ENCODE measurements at places on chromosomes 5 and 9.

DNA sequence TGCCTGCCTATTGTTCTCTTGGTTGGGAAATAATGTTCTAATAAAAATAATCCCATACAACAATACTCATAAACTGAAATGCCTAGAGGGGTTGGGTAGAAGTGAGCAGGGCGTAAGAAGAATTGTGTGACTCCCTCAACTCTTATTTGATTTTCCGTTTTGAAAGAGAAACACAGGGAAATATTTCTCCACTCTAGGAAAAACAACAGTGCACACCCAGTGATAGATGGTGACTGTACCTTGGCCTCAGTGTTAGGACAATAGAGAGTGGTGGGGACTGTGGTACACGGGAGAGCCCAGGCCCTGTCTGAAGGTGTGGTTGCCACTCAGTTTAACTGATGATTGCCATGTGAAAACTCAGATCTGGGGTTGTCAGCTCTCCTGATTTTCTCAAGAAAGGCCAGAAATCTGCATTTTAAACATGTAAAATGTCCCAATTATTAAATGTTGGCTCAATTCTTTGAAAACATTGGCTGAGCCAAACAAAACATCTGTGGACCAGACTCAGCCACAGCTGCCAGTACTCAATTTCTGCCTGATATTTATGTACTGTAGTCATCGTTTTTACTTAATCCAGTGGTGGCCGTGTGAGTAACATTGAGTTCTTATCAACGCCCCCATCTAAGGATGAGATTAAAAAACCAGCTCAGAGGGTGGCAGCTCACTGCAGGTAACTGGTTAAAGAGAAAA is 103.8 kb upstream of the ZNF618 start:
- no peak for DNase-seq

DNA sequence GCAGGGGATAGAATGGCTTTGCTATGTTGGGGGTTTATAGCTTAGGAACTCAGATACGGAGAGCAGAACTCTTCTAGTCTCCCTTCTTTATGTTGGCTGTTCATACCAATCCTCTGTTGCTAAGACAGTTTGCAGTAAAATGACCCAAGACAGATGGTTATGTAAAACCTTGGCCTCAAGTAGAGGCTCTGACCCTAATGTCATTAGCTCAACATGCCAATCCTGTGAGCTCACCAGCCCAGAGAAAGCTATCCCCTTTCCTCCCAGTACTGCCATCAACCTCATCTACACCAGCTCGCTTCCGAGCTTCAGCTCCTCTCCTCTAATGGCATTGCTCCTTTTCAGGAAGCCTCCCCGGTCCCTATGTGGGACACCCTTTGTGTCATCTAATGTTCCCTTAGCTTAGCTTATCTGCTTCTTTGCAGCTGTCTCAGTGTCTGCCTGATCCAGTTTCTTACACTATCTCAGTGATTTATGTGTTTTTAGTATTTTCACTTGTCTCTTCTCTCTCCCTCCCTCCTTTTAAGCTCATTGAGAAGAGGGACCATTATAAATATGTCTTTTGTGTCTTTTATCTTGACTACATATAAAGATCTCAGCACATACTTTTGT is 281.3 kb upstream of the CLINT1 start:
- no peak for DNase-seq

GRCh38 chr5:121748686-121749085 is 103.0 kb upstream of the FTMT start:
- no peak for DNase-seq

GRCh38 chr5:68225911-68226545 is 10.5 kb downstream of the PIK3R1 start:
- DNase-seq, result no peak

GRCh38 chr9:126375386-126375785 is 48.8 kb downstream of the MVB12B start:
- no peak for DNase-seq

DNA sequence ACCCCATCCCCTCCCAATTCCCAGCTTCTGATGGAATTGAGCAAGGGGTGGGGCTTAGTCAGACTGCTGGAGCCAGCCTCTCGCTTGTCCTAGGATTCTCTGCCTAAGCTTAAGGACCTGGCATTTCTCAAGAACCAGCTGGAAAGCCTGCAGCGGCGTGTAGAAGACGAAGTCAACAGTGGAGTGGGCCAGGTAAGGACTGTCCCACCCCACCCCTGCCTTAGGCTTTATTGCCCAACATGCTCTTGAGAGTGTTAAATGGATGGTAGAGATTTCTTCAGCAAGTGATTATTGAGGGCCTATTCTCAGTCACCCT is 1.1 kb downstream of the SLC35A4 start:
- no peak for DNase-seq

GRCh38 chr9:18694959-18695668 is 221.2 kb downstream of the ADAMTSL1 start:
- no peak for DNase-seq

GRCh38 chr5:36366883-36367282 is 65.2 kb upstream of the RANBP3L start:
- DNase-seq, result no peak

DNA sequence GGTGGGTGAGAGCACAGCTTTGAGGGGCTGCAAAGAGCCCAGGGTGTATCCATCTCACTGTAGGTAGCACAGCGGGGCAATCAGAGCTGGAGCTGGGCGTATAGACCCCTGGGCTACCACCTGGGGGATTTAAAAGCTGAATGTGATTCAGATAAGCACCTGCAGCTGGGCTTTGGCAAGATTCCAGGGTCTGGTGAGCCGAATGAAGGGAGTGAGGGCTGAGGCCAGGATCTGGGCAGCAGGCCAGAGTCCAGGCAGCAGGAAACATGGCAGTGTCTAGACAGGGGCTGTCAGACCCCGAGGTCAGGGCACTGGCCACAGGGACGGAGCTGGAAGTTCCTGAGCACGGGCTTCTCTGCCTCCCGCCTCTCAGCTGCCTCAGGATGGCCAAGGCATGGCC is 8.7 kb downstream of the ASS1 start:
- no peak for DNase-seq

- no peak for DNase-seq
Observed at GRCh38 chr9:123406016-123406415, 50.0 kb downstream of the CRB2 start.

- DNase-seq, result no peak
Observed at GRCh38 chr9:134340475-134341160, 14.4 kb downstream of the RXRA start.

DNA sequence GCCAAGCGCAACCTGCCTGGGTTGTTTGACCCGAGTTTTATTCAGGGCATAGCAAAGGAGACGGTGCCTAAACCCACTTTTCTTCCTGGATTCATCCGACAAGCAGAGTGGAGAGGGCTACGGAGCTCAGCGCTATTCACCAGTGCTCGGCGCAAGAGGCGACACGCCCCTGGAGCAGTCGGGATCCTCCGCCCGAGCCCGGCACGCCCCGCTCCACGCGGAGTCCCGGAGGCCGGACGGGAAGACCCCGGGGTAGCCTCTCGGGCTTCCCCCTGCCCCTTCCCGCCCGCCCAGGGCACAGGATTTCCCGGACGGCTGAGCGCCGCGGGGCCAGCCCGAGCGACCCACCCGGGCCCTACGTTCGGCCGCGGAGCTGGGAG is 427 bp downstream of the SERINC5 start:
- no peak for DNase-seq

GRCh38 chr9:136773386-136774044 is 9.2 kb upstream of the LCN15 start:
- DNase-seq, result peak; percentile 51

DNA sequence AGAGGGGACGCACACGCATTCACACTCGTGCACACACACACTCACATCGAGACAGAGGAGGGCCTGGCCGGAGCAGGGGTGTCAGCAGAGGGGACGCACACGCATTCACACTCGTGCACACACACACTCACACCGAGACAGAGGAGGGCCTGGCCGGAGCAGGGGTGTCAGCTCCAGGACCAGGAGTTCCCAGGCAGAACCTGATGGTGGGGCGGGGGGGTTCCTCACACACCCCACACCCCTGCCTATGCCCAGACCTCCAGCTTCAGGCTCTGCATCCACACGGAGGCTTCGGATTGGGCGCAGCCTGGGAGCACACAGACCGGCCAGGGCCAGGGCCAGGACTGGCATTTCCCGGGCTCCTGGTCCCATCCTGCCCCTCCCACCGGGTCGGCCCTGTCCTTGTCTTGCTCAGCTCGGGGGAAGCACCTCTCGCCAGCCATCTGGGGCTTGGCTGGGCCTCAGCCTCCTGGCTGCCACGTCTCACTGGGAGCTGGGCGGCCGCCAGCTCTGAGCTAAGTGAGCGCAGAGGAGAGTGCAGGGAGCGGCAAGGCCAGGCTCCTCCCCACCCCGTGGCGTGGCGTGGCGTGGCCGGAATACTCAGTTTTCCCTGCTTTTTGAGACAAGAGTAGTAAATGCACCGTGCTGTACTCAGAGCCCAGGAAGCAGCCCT is 31.3 kb downstream of the ADAMTS2 start:
- no peak for DNase-seq

DNA sequence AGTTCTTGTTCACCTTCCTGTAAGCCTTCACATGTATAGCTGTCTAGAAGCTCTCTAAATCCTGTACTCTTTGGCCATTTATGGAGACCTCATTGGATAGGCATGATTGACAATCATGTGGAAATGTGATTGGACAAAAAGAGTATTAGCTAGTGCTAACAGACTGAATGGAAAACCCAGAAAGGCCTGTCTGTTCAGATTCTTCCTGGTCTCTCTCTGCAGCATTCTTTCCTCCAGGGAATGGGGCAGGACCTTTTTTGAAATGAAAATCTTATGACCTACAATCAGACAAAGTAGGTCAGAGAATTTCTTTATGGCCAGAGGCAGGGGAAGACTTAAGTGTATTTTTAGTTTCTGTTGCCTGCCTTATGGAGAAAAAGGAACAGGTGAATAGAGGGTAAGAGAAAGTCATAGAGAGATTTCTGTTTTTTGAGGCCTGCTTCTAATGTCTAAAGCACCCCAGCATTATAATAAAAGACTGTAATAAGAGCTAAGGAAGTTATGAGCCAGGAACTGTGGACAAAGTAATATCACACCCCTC is 152.4 kb upstream of the CCDC152 start:
- no peak for DNase-seq

DNA sequence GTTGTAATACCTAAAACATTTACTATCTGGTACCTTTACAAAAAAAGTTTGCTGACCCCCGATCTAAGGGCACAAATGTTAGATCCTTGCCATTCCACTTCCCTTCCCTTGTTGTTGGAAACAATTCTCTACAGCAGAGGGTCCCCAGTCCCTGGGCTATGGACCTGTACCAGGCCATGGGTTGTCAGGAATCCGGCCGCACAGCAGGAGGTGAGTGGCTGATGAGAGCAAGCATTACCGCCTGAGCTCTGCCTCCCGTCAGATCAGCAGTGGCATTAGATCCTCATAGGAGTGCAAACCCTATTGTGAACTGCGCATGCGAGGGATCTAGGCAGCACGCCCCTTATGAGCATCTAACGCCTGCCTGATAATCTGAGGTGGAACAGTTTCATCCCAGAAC is 248.5 kb downstream of the AP3B1 start:
- no peak for DNase-seq

DNA sequence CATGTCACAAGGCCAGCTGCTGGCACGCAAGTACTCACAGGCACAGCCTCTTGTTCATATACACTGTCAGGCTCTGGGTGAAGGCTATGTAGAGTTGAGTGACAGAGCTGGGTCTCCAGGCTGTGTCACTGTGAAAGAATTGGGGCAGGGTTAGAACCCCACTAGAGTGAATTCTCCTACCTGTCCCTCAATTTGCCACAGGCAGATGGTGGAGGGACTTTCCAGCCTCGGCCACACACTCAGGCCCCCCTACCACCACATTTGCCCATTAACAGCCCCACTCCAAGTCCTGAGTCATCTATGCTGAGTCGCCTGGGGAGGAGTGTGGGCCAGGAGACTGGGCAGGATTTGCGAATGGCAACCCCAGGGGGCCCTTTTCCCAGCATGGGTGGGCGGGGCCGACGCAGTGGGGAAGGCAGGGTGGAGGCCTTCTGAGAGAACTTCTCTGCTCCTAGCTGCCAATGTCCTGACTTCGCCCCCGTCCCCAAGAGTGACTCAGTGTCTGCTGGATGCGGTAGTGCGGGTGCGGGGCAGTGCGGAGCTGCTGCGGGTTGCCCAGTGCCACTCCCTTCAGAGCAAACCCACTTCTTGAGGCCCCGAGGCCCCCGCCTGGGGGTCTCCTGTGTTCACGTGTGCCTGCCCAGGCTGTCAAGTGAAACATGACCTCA is 50.3 kb upstream of the PSD2 start:
- DNase-seq, result no peak

DNA sequence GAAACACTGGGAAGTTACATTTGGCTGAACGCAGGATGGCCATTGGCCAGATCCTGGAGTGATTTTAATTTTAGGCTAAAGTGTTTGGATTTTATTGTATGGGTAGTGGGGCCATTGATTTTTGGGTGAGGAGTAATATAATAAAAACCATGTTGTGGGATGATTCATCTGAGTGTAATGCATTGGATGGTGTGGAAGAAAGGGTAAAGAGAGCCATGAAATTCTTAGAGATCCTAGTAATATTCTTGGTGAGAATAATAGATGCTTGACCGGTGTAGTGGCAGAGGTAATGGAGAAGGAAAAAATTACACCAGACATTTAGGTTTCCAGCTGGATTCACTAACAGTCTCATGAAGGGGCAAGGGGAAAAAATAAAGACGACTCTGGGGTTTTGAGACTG is 158.1 kb downstream of the NPR3 start:
- no peak for DNase-seq

DNA sequence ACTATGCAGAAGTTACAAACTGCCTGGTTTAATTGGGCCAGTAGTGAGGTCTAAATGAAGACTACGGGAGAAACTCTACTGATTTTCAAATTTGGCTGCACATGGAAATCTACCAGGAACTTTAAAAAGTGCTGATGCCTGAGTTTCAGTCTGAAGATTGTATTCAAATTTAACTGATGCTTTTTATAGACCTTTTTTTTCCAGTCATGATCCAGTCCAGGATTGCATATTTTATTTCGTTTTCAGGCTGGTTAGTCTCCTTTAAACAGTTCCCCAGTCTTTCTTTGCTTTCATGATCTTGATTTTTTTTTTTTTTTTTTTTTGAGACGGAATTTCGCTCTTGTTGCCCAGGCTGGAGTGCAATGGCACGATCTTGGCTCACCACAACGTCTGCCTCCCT is 23.7 kb upstream of the SPZ1 start:
- DNase-seq, result no peak

- no peak for DNase-seq
Observed at GRCh38 chr9:135308821-135309762, 170.5 kb upstream of the PPP1R26 start.

DNA sequence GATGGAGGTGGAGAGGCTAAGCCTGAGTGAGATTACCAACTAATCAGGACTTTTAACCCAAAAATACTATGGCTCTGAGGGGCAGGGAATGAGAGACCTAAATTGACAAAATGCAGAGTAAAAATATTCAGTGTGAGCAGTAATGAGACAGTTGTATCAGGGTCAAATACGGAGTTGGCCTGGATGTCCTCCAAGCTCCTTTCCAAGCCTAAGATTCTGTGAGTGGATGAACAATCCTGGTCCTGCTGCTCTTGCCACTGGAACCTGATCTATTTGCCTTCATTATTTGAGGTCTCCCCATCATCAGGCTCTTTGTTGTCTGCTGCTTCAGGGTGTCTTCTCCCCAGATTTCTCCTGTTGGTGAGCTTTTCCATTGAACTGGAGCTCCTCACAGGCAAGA is 1.1 kb downstream of the PDCD1LG2 start:
- no peak for DNase-seq

- no peak for DNase-seq
Observed at GRCh38 chr5:177578316-177578715, 13.7 kb upstream of the TMED9 start.
